ENCODE measurements at places on chromosomes 4 and X.

GRCh38 chrX:15820106-15821073 lies 30.1 kb downstream of the ZRSR2 start:
- no peak for DNase-seq

- DNase-seq = no peak
Observed at GRCh38 chr4:110412354-110413065, 63.4 kb upstream of the ENPEP start.

GRCh38 chr4:176566769-176567168 lies 226.0 kb downstream of the VEGFC start:
- no peak for DNase-seq

DNA sequence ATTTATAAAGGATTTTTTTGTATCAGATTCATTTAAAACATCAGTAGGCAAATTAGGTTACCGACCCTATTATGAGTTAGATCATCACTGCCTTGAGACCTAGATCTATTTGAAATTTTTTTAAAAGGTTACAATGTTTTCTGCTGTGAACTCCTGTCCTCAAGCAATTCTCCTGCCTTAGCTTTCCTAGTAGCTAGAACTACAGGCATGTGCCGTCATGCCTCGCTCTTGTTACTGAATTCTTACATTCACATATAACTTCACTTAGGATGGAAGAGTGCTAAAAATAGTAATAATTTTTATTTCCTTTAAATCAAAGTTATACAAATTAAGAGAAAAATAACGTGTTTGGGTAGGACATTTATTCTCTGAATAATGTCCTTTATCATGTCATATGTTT lies 75.5 kb upstream of the MAOA start:
- DNase-seq = no peak

- DNase-seq = no peak
Observed at GRCh38 chrX:40506201-40506985, 74.4 kb upstream of the ATP6AP2 start.

- peak; percentile 59 for DNase-seq
Observed at GRCh38 chrX:48531358-48531959, 8.1 kb upstream of the TBC1D25 start.

DNA sequence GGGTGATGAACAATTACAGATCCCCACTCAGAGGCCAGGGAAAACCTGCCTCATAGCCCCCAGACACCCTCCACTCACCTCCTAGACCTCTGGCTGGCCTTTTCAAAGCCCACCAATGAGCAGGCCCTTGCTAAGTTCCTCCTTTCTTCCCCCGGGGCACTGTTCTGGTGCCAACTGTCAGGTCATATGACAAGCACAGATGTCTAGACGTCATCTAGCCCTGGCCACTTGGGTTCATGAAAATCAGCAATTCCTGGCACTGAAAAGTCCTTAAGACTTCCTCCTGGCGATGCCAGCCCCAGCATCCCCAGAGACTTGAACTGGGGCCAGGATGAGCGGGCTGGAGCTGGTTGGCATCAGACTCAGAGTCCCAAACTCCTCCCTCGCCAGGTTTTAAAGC lies 115.6 kb upstream of the NALF2 start:
- DNase-seq = no peak

DNA sequence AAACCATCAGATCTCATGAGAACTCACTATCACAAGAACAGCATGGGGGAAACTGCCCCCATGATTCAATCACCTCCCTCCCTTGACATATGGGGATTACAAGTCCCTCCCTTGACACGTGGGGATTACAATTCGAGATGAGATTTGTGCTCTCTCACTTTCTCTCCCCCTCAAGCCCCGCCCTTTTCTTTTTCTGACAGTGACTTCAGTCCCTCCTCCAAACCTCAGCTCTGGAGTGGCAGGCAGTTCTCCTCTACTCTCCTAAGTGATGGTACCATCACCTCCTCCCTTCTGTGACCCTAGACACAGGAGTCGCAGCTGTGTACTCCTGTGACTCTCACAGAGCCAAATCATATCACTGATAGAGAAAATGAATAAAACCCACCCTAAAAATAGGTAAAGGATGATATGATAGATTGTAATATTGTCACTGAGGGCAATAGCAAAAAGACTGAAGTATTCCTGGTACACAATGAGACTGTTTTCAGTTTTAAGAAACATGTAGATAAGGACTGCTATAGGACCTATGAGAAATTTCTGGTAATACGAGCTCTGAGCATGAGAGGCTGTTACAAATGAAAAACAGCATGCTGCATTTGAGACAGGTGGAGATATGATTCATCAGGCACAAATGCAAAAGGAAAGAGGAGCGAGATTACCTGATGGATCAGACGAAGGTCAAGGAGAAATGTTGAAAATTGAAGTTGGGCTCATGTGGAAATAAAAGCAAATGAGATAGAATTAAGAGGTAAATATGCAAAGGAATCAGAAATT lies 101.2 kb upstream of the CBLL2 start:
- DNase-seq = no peak

DNA sequence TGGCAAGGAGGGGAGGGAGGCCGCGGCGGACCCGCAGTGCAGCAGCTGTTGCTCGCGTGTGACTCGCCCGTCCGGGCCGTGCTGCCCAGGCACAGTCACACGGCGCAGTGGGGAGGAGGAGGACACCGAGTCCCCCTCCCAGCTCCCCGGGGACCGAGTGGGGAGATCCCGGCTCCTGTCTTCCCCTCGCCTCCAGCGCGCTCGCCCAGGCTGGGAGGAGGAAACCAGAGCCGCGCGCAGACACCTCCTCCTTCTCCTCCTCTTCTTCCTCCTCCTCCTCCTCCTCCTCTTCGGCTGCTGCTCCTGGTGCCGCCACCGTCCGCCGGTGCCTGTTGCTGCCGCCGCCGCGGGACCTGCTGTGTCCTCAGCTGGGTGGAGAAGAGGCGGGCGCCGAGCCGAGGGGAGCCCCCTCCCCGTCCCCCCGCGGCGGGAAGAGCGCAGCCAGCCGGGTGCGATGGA lies at the start of gene TBC1D1:
Gene TBC1D1, plus strand, starts transcription at position 284 of the 459 bp plus-strand sequence. CDS start 11,012 bp downstream, outside the sequence.
- DNase-seq = peak; percentile 76

GRCh38 chr4:77804471-77804870 lies 14.7 kb downstream of the CNOT6L start:
- DNase-seq = no peak

Data from NB4 (cell line).